ENCODE measurements at places on chromosomes 3 and 15. TPM values are rescaled to one million over a fixed set of nuclear protein-coding genes. Genes with fewer than 3 reads are reported as not detected.
A peak's percentile ranks its signal among the peaks of the same experiment; 100 is the strongest.

GRCh38 chr3:87047852-87048251, 56.9 kb upstream of the VGLL3 start:
- DNase-seq: no peak

GRCh38 chr3:118692416-118692815, 342.2 kb downstream of the IGSF11 start:
- no peak for DNase-seq

DNA sequence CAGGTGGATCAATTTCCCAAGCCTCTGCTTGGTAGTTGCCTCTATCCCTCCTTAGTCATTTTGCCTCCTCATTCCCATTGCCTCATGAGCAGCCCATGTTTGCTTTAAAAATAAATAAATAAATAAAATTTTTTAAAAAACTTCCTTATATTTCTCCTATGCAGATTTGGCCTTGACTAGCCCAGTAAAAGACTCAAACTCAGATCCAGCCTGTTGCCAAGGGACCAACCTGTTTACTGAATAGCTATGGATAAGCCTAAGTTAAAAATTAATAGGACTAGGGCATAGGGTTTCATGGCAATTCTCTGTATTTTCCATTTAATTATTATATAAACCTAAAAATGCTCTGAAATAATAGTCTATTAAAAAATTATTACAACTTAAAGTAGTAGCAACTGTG, 384.4 kb downstream of the RSL24D1 start:
- DNase-seq: no peak

DNA sequence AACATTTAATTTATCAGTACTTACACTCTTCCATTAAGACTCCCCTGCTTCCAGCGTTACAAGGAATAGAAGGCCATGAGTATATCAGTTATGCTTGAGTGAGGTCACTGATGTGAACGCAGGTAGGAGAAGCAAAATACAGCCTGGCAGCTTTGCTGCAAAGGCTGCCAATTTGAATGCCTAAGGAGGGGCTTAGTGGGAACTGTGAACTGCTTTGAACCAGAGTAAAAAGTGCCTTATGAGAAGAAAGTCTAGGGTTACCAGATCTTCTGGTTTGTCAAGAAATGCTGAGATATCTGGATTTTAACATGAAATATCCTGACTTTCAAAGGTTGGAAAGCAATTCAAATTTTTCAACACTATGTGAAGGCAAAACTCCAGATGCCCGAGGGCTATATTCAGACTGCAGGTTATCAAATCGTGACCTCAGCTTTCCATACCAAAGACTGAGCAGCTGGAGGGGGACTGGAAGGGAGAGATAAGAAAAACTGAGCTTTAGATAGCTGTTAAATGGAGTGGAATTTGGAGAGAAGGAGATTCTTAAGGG, 446.3 kb upstream of the NECTIN3 start:
- no peak for DNase-seq

- peak; percentile 25 for DNase-seq
Measured at GRCh38 chr3:42012383-42012934, 50.6 kb upstream of the ULK4 start.

EXD1 gene
- total RNA-seq: not detected

All from activated CD8-positive, alpha-beta T cell treated with anti-CD3 and anti-CD28 coated beads, Interleukin-2, amount 10 ng/mL, durations not matched to agents 7 days and 5 days (primary cell).